ENCODE measurements at places on chromosomes 5 and 9. TPM values are rescaled to one million over a fixed set of nuclear protein-coding genes. Genes with fewer than 3 reads are reported as not detected.

SH3PXD2B gene
- 70.4 TPM for total RNA-seq

CAAP1 gene
- 16.7 TPM for total RNA-seq

APC gene
- 54.6 TPM for total RNA-seq

GRCh38 chr9:512555-513272, 298.0 kb downstream of the DOCK8 start:
- DNase-seq: no peak

Data from astrocyte (in vitro differentiated cells and primary cell).